ENCODE measurements at places on chromosomes 5 and 9.

GRCh38 chr9:91660521-91660920, 236.9 kb upstream of the NFIL3 start:
- DNase-seq, result no peak

GRCh38 chr5:137630972-137631370, 104.9 kb downstream of the KLHL3 start:
- DNase-seq, result no peak

GRCh38 chr5:108420158-108420557, 38.3 kb upstream of the FBXL17 start:
- no peak for DNase-seq

- no peak for DNase-seq
These were observed 16.7 kb upstream of the HSPB3 start for GRCh38 chr5:54438620-54439389.

DNA sequence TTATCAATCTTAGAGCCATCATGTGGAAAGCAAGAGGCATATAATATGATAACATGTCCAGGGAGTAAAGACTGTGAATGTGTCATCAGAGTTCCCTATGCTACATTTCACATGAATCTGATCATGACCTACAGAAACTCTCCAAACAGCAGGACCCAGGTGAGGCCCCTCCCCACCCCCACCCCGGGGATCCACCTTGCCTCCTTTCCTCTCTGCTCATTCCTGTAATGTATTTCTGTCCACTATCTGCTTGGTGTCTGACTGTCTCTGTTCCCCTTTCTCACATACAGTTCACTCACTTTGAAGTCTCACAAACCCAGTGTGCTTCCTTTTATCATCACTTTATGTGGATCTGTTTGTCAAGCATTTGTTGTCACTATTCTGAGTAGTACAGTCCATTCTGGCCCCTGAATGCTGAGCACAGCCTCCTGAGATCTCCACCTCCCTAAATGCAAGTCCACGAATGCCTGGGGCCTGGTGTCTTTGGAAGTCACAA, 76.4 kb upstream of the SMARCA2 start:
- no peak for DNase-seq

Measured in activated effector memory CD4-positive, alpha-beta T cell treated with Interleukin-2 at 50 U/mL for 16 hours (primary cell).